ENCODE measurements at places on chromosomes 7 and 10. TPM values are rescaled to one million over a fixed set of nuclear protein-coding genes. Genes with fewer than 3 reads are reported as not detected.

Gene LRRC61
- total RNA-seq, result 13.5 TPM

Gene SYT15B
- not detected for total RNA-seq

Gene GIMAP8
- 1.6 TPM for total RNA-seq

Gene PDGFA
- total RNA-seq, result 42.4 TPM

Gene TCF7L2
- 0.82 TPM for total RNA-seq

Gene CCDC172
- total RNA-seq, result not detected

Gene SLC39A12
- 4.5 TPM for total RNA-seq

Gene ITPRID1
- 1.2 TPM for total RNA-seq

Gene KNDC1
- 8.2 TPM for total RNA-seq

Gene SUGCT
- 1.2 TPM for total RNA-seq

Gene CTBP2
- total RNA-seq, result 32.6 TPM

Gene TMEM243
- total RNA-seq, result 7.7 TPM

Gene NKX6-2
- total RNA-seq, result 0.41 TPM

Gene PON3
- 0.41 TPM for total RNA-seq

Gene SPDYE16
- 0.41 TPM for total RNA-seq

Gene TMEM213
- not detected for total RNA-seq

Gene NXPH1
- total RNA-seq, result 41.6 TPM

Gene NPY4R
- not detected for total RNA-seq

Gene LRMDA
- total RNA-seq, result 4.5 TPM

Gene GALNT17
- total RNA-seq, result 26.5 TPM

Gene CYP2C8
- total RNA-seq, result 1.2 TPM

Gene PIK3CG
- total RNA-seq, result 1.6 TPM

Gene HOXA5
- total RNA-seq, result not detected

Gene COA1
- total RNA-seq, result 41.2 TPM

Gene SEMA3C
- total RNA-seq, result 307 TPM

Gene PTF1A
- 0.41 TPM for total RNA-seq

Gene SSC4D
- 1.6 TPM for total RNA-seq

Gene SPDYE6
- total RNA-seq, result not detected

Gene PLEKHA8
- 30.6 TPM for total RNA-seq

Gene TBX20
- total RNA-seq, result not detected

Gene AKR1C1
- total RNA-seq, result 30.2 TPM

Gene OR9A2
- under 0.01 TPM for total RNA-seq

Gene WDR86
- 49.7 TPM for total RNA-seq

Gene SPAM1
- not detected for total RNA-seq

Gene DGKI
- total RNA-seq, result 98.6 TPM

Gene AKR1C4
- total RNA-seq, result not detected

Gene MLLT10
- 35.9 TPM for total RNA-seq

Gene MMP21
- total RNA-seq, result 0.41 TPM

Gene MRM2
- total RNA-seq, result 15.9 TPM

Gene NACAD
- total RNA-seq, result 4.9 TPM

Gene XPNPEP1
- 79.9 TPM for total RNA-seq

Gene TFR2
- total RNA-seq, result 2.9 TPM

Gene MPP7
- total RNA-seq, result 3.7 TPM

Gene LRCH4
- total RNA-seq, result 6.1 TPM

Gene FZD1
- total RNA-seq, result 6.9 TPM

Gene SFTPD
- total RNA-seq, result 0.41 TPM

Gene CDHR3
- 11.4 TPM for total RNA-seq

Gene MOGAT3
- not detected for total RNA-seq

Gene GTF2IRD2
- 53.0 TPM for total RNA-seq
